ENCODE measurements at places on chromosomes 4 and X.

DNA sequence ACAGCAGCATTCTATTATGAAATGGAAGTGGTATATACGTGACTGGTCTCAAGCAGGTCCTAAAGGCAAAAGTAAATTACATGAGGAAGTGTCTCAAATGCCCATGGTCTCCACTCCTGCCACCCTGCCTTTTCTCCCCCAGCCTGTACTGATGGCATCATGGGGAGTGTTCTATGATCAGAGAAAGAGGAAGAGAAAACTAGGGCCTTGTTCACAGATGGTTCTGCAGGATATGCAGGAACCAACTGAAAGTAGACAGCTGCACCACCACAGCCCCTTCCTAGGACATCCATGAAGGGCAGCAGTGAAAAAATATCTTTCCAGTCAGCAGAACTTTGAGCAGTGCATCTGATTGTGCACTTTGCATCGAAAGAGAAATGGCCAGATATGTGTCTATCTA lies 901.5 kb downstream of the ARAP2 start:
- DNase-seq: no peak

DNA sequence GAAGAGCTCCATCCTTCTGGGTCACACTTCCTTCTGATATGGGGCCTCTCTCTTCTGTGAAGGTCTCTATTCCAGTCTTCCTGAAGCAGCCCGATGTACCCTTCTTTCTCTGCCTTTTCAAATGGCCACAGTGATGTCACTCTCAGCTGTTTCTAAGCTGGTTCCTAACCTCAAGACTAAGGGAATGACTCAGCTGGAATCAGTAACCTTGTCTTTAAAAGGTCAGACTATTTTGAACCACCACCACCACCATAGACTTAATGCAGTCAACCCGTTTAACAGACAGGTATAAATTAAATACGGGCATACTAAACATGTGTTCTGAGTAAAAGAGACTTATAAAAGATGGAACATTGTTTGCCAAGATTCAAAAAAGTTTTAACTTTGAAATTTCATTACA lies 121.0 kb downstream of the PPA2 start:
- no peak for DNase-seq

DNA sequence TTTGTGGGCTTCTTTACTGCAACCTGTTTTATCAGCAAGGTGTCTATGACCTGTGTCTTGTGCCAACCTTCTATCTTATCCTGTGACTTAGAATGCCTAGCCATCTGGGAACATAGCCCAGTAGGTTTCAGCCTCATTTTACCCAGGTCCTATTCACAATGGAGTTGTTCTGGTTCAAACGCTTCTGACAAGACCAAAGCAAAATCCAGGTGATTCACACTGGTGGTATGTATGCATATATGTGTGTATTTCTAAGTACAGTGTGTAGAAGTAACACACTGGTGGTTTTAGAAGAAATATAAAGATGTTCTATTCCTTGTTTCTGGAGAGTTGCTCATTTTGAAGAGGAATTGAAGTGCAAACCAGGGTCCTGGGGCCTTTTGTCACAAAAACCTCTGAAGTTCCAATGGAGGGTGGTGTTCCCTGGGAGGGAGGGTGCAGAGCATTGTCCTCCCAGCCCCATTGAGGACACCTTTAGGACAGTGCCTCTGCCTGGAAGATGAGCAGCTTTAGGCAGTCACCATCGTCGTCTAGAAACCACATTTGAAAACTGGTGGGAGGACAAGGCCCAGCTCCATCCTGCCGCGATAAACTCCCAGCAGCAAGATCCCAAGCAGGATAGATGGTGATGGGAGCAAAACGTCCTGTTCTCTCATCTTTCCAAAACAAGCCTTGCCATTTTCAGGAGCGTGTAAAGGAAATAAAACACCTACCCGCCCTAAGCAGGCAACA lies 191.4 kb downstream of the TSPAN5 start:
- no peak for DNase-seq

DNA sequence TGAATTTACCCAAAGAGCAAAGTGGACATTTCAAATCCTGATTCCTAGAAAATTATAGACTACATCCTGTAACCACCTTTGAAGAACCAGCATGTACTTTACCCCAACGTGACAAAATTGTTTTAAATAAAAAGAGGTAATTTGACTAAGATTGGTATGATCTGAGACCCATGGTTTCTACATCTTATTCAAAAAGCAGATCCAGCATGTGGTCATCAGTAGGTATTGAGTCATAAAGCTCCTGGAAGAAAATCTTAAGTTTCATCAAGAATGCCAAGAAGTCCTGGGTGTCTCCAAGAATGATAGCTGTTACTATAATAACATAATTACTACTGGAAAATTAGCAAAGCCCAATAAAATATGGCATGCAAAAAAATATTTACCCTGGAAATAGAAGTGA lies 61.8 kb downstream of the NFKB1 start:
- no peak for DNase-seq

DNA sequence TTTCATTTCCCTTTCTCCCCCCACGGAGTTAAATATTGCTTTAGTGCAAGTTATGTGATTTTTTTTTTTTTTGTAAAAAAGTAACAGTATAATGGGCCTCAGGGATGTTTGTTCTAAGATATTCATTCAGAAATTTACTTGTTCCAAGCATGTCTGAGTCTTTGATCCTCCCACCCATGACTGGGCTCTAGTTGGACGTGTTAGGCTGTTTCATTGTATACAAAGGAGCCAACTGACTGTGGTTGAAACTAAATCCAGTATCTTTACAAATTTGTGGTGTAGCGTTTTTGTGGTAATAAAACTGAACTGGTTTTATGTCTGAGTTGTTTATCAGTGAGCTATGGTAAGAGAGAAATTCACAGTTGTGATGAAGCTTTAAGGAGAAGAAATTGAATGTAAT lies 74.1 kb downstream of the DOCK11 start:
- DNase-seq: no peak

DNA sequence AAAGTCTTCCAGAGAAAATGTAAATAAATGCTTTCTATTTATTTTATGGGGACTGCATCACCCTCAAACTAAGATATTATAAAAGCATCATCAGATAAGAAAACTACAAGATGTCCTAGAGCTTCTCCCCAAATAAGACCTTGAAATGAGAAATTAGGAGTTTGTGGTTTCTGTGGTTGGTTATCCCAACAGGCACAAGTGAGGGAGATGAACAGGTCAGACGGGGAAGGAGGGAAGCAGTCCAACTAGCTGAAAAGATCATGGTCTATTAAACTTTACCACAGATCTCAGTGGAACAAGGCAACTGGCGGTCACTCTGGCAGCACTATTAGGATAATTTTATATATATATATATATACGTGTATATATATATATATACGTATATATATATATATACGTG lies 319.3 kb upstream of the GRID2 start:
- DNase-seq: no peak

DNA sequence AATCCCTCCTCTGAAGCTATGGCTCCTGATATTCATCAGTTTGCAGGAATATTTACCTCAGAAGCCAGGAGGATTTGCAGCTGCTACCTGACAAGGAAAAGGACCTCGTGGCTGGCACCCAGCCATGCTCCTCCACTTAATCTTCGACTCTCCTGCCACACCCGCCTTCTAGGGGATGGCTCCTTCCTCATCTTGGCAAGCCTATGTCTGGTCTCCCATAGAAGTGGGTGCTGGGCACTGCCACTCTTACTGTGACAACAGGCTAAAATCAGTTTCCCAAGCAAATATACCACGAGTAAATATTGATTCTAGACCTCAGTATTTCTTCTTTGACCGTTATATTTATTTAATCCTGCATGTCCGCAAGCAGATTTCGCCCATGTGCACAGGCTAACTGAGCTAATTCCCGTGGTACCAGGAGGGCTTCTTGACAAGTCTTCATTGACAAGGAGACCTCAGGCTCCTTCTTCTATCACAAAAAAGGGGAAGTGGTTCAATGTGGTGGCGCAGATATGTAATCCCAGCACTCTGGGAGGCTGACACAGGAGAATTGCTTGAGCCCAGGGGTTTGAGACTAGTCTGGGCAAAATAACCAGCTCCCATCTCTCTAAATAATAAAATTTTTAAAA lies 52.6 kb upstream of the DCTD start:
- no peak for DNase-seq

GRCh38 chr4:4269856-4270255 lies 20.1 kb downstream of the LYAR start:
- DNase-seq: no peak

GRCh38 chrX:133007458-133007857 lies 49.0 kb upstream of the HS6ST2 start:
- no peak for DNase-seq

DNA sequence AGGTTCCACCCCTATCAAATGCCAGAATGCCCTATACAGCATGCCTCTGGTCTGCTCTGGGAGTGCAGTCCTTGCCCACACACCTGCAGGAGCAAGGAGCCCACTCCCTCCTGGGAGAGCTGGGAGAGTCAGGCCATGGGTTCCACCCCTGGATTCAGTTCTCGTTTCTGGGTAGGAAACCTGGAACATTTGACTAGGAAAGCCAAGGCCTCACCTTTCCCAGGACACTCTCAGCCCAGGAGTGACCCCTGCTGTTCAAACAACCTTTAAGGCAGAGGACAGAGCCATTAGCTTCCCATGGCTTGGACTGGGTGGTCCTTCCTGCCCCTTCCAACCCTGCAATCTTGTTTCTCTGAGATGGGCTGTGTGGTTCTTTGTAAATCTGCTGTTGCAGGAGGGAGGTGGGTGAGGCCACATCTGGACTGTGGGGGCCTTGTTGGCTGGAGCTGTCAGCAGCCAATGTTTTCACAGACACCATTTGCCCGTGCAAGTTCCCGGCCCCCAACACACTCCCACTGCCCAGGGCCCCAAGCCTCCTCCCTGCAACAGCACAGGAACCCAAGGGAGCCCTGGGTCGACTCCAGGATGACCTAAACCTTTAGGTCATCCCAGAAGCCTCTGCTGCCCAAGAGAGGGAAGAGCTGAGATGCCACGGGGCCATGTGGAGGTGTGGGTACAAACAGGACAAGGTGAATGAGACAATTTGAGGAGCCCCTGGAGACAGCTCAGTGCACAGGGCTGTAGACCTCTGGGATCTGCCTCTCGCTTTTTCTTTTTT lies 104.4 kb downstream of the PJA1 start:
- DNase-seq: no peak

DNA sequence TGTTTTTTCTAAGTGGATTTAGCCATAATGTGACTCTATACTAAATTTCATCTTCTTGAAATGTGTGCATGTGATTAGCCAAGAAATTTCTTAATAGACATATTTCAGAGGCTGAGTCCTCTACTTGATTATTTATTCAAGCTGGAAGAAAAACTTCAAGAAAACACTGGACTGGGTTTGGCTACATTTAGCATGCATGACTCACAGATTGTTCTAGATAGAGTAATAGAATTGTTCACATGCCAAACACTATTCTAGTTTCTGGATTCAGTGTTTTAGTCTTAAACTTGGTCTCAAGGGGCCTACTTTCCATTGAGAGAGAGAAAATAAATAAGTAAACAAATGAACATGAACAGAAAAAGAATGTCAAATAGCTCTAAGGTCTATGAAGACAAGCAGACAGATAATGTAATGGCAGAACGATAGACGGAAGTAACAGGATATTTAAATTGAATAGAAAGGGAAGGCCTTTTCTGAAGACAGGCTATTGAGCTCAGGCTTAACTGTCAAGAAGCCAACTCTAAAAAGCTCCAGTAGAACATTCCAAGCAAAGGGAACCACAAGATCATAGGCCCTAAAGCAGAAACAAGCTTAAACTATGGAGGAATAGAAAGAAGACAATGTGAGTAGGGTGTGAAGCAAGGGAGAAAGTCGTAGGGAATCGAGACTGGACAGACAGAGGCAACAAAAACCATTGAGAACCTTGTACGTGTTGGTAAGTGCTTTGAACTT lies 104.6 kb downstream of the TMEM144 start:
- no peak for DNase-seq

DNA sequence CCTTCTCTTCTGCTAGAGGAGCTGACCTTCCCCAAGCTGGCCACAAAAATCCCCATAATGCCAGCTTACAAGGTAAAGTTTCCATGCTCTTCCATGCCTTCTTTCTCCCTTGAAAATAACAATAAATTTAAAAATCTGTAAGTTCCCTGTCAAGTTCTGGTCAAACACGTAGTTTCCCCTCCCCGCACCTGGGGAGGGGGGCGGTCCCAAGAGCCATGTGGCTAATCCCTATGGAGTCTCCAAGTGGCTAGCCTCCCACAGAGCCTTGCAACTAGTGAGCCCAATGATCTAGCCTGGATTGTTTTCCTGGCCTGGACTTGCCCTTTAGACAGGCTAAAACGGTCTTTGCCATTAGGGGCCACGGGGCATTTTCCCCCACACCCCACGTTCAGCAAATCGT lies 2.1 kb upstream of the NRK start:
- no peak for DNase-seq

DNA sequence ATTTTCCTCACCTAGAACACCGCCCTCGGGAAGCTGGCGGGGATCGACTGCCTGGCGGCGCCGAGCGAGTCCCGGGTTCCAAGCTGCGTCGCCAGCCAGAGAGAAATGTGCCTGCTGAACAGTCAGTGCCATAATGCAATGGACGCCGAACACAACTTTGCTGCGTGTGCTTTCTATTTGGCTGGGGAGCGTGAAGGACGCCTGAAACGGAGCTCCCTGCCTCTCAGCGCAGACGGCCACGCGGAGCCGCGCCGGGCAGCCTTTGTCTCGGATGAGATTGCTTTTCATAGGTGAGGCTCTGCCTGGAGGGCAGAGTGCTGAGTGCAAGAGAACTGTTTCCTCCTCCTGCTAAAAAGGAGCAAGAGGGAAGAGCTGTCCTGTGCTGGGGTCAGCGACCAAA lies 107.7 kb upstream of the BCOR start:
- DNase-seq: no peak

DNA sequence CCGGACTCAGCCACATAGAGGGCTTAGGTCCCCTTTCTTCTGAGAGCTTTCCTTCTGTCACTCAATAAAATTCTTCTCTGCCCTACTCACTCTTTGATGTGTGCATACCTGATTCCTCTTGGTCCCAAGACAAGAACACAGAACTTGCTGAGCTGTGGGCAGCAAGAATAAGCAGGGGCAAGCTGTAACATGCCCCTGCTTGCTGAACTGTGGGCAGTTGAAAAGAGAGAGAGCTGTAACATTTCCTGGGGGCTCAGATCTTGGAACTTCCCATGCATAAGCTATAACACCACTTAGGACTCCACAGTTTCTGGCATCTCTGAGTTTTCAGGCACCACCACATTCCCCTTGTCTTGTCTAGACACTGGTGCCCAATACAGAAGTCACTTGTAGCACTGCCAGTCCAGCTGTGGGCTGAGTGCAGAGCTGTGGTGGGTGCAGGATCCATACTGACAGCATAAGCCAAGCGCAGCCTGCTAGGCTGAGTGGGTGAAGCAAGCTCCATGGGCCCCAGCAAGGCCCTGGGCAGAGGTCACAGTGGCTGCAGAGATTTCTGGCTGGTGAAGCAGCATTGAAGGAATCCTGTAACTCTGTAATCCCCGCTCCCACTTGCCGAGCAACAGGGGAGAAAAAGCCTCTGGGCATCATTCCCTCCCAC lies 241.2 kb downstream of the PCDH10 start:
- DNase-seq: no peak

- DNase-seq: no peak
Measured at GRCh38 chr4:161841759-161842158, 322.0 kb downstream of the FSTL5 start.

DNA sequence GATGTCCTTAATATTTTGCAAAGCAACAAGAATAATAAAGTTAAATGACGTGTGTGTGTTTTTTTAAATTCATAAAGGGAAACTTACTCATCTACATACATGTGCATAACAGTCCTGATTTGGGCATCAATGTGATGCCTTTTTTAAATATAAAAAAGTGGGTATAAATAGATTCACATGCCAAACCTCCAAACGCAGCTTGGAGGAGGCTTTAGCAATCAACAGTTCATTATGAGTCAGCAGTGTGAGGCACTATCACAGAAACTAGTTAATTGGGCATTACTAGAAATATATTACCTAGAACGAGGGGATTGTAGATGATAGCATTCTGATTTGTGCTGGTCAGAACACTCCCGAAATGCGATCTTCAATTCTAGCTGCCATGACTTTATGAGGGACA lies 115.1 kb downstream of the HS6ST2 start:
- no peak for DNase-seq

All from NCI-H187 treated with DMSO at 0.1 percent for 48 hours (cell line).